ENCODE measurements at places on chromosomes 5 and 9.

DNA sequence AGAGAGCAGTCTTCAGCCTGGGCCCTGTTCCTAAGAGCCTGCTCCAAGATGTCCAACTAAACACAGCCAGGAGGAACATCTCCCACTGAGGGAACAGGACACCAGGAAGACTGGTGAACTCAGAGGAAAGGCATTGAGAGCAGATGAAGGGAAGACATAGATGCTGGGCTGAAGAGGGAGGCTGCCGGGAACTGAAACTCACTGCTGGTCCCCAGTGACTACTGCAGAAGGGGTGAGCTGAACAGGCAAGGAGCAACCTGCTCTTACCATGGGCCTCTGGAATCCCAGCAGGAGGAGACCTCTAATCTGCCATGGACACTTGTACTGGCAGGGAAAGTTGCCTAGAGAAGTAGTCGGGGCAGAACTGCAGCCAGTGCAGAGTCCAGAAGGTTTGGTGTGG, 95.7 kb downstream of the TRPM3 start:
- no peak for DNase-seq

- no peak for DNase-seq
Measured at GRCh38 chr5:132214491-132214890, 13.2 kb downstream of the P4HA2 start.

DNA sequence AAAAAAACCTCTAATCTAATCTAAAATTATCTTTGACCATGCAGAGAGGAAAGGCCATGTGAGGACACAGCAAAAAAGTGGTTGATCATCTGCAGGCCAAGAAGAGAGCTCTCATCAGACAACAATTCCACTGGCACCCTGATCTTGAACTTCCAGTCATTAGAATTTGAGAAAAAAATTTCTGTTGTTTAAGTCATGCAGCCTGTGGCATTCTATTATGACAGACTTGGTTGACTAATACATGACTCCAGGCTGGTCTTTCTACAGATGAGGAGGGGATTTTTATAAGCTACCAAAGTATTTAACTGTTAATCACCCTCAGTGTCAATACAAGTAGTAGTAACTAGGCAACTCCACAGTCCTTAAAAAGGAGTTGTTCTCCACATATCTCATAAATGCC, 358.5 kb upstream of the RGMB start:
- peak; percentile 95 for DNase-seq

DNA sequence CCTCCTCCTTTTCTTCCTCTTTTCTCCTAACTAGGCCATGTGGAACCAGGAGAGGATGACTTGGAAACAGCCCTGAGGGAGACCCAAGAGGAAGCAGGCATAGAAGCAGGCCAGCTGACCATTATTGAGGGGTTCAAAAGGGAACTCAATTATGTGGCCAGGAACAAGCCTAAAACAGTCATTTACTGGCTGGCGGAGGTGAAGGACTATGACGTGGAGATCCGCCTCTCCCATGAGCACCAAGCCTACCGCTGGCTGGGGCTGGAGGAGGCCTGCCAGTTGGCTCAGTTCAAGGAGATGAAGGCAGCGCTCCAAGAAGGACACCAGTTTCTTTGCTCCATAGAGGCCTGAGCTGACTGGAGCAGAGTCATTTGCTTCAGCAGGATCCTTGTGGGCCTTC, 13.7 kb downstream of the NUDT2 start:
- no peak for DNase-seq

DNA sequence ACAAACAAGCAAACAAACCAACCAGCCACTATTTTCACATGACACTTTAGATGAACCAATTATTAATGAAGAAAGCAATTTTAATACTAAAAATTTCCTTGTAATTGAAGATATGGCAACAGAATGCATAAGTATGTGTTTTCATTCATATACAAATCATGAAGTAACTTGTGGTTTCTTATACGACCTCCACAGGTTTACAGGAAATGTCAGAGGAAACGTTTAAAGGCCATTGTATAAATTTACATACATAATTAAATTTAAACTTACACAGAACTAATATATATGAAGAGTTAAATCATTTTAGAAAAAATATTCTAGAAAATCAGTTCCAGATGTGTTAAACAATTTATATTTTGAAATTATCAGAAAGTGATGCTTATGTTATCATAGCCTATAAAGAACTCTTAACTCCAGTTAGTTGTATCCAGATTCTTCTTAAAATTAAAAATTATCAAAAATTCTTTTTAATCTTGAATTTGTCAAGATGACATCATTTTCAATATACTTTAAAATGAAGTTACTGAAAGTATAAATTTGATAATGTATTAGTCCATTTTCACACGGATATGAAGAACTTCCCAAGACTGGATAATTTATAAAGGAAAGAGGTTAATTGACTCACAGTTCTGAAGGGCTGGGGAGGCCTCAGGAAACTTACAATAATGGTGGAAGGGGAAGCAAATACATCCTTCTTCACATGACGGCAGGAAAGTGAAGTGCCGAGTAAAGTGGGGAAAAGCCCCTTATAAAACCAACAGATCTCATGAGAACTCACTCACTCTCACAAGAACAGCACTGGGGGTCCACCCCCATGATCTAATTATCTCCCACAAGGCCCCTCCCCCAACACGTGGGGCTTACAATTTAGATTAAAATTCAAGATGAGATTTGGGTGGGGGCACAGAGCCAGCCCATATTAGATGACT, 192.0 kb downstream of the PIK3R1 start:
- no peak for DNase-seq

- DNase-seq = no peak
Measured at GRCh38 chr5:43155394-43156096, 34.8 kb downstream of the ZNF131 start.

GRCh38 chr5:173888473-173889131, 453 bp downstream of the CPEB4 start:
- DNase-seq = peak; percentile 35

GRCh38 chr9:89969881-89970639, 365.2 kb downstream of the GADD45G start:
- DNase-seq = peak; percentile 33

GRCh38 chr5:158629591-158630312, 470.0 kb downstream of the EBF1 start:
- DNase-seq = no peak

GRCh38 chr9:126684345-126684744, 70.6 kb downstream of the LMX1B start:
- peak; percentile 54 for DNase-seq

GRCh38 chr9:112559629-112560413, 73.2 kb downstream of the KIAA1958 start:
- no peak for DNase-seq

GRCh38 chr5:162785673-162786072, 651.7 kb upstream of the CCNG1 start:
- DNase-seq = no peak

DNA sequence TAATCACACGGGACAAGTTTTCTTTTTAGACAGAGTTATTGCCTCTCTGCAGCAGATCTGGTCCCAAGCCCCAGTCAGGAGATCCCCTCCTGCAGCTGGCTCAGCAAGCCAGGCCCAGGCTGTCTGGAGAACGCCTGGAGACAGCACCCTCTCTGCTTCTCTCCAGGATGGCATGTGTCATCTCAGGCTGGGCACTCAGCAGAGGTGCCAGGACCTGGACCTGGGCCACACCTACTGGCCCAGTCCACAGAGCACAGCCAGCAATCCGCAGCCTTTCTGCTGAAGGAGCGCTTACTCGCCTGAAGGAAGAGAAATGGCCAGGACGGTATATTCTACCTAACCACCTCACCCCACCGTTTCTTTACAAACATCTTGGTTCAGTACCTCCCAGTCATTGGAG, 4.7 kb upstream of the TBC1D9B start:
- no peak for DNase-seq

DNA sequence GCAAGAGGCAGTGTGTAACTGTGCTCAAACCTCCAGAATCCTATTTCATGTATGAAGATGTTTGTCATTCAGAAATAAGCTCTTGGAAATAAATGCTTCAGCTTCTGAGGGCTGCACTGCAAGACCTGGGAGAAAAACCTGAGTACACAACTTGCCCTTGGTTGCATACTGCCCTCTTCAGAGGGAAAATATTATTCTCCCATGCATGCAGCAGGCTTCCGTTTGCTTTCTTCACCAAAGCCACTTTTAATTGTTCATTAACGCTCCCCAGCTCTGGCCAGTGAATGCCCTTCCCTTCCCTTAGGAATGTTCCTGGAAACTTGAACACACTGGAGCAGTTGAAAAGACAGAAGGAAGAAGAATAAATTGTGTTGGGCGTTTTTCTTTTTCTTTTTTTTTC, 2.5 kb upstream of the WHRN start:
- peak; percentile 54 for DNase-seq

- no peak for DNase-seq
Measured at GRCh38 chr5:32420506-32420905, 24.0 kb downstream of the ZFR start.

- no peak for DNase-seq
Measured at GRCh38 chr9:81308404-81308803, 380.9 kb downstream of the TLE1 start.

DNA sequence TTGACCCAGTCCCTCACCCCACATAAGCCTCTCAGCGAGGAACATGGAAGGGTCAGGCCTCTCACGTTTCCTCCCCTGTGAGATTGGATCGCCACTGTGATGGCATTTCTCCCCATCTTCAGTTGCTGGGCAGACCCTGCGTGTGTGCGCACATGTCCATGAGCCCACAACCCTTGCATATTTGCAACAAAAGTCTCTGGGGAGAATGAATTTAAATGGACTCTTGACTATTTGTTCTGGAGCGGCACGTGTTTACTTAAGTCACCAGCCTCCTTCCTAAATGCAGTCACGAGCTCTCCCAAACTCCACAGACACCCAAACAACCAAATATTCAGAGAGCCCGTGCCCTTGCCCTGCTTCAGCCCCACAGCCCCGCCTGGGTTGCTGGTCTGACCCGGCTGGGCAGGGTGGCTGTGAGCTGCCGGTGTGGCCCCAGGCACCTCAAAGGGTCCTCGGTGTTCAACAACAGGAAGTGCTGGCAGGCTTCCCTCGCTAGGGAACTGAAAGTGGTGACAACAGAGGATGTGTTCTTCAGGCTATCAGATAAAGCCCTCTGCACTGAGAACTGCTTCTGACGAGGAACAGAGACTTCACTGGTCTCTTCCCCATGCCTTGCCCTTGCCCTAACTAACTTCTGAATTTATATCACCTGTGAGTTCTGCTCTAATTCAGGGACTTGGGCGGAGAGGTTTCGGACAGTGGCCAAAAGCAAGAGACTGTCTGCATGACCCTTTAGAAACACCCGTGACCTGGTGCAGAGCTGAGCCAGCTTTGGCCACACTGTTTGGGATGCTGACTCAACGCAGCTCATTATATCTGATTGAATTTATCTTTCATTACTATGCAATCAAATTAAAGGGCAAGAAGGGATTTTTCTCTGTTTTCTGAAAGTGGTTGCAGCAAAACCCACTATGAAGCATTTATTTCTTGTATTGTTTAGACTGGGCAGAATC, 19.2 kb upstream of the CD180 start:
- DNase-seq = no peak

DNA sequence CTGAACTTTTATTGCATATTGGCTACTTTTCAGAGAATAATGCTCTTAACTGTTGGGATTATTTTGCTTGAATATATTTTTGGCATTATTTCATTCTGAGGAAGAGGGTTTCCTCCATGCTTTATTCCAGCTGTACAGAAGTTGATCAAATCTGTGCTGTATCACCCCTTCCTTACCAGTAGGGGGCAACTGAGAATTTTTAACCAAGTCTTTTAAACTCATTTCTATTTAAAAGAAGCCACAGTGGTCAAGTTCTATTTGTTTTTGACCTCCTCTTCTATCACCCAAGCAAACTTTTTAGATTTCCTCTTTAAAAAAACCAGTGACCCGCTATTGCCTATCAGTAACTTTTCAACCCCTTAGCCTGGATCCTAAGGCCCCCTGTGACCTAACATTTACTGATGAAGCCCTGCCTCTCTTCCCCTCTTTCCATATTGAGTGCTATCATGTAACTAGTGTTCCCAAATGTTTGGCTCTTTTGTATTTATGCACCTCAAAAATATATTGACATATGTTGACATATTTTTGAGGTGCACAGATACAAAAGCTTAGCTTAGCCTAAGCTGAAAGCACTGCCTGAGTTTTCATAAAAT, 80.6 kb downstream of the FBXO4 start:
- peak; percentile 34 for DNase-seq

DNA sequence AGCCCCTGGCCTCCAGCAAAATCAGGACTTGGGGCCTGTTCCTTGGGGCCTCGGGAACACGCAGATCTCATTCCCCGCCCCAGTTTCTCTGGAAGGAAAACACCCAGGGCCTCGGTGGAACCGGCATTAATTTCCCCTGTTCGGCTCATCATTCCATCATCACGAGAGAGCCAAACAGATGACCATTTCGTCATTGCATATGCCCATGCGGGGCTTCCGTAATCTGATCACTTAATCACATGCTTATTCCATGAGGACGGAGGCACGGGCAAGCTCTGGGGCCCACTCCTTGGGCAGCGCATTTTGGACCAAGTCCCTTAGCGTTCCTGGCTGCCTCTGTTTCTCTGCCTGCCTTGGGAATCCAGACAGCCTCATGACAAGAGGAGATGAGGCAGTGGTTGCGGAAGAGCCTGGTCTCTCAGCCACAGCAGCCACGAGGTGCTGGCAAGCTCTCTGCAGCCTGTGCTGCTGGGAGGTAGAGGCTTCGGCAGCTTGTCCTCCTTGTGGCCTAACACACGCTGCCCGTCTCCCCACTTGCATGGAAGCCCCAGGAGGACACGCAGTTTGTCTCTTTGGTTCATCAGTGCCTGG, 65.0 kb upstream of the IER5L start:
- DNase-seq = no peak

GRCh38 chr9:12862611-12863410, 88.0 kb downstream of the LURAP1L start:
- no peak for DNase-seq

DNA sequence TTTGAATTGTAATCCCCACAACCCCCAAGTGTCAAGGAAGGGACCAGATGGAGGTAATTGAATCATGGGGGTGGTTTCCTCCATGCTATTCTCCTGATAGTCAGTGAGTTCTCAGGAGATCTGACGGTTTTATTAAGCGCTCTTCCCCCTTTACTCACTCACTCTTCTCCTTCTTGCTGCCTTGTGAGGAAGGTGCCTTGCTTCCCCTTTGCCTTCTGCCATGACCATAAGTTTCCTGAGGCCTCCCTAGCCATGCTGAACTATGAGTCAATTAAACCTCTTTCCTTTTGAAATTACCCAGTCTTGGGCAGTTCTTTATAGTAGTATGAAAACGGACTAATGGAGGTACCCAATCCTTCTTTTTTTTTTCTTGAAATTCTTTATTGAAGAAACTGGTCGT, 2.2 kb upstream of the CEP120 start:
- DNase-seq = no peak
